ENCODE measurements at places on chromosomes 16 and 17. TPM values are rescaled to one million over a fixed set of nuclear protein-coding genes. Genes with fewer than 3 reads are reported as not detected.

DNASE1L2 gene
- total RNA-seq = 1.2 TPM

NPEPPS gene
- total RNA-seq = 124 TPM

GH2 gene
- total RNA-seq = not detected

ITGB3 gene
- 88.1 TPM for total RNA-seq

KRT23 gene
- 0.28 TPM for total RNA-seq

ARL4D gene
- 10.4 TPM for total RNA-seq

DCTN5 gene
- 117 TPM for total RNA-seq

KRT40 gene
- not detected for total RNA-seq

SULT1A3 gene
- 3.1 TPM for total RNA-seq

JMJD6 gene
- 40.9 TPM for total RNA-seq

Data from smooth muscle cell of the umbilical artery (primary cell).